ENCODE measurements at places on chromosomes 5 and 9.

DNA sequence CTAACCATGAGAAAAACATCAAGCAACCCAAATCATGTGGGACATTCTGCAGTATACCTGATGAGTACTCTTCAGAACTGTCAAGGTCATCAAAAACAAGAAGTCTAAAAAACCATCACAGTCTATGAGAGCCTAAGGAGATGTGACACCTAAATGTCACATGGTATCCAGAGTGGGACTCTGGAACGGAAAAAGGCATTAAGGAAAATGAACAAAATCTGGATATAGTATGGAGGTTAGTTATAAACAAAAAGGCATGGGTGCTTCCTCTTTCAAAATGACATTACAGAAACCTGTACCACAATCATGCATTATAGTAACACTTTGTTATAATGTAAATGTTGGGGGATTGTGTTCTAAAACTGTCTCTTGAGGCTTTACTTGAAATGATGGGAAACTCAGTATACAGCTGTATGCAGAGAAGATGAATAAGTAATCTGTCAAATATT is 47.4 kb downstream of the PRKACG start:
- DNase-seq: no peak

GRCh38 chr5:2165203-2165602 is 282.5 kb upstream of the IRX4 start:
- DNase-seq: no peak

- DNase-seq: no peak
These were observed 1.2 kb downstream of the FGF18 start for GRCh38 chr5:171420431-171421241.

DNA sequence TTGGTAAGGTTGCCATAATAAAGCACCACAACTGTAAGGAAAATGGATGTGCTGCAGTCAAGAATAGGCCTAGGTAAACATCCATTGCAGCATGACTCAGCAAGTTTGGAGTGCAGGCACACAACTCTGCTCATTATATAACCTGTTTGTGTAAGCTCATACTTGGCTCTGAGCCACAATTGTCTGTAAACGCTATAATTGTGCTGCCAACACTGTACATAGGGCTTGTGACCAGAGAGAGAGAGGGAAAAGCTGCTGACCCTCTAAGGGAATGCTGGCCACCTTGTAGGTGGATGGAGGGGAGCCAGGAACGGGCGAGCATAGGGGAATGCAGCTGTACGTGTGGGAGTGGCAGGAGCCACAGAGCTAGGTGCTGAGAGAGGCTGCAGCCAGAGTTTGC is 2186.5 kb upstream of the ACO1 start:
- no peak for DNase-seq

GRCh38 chr9:129990269-129991010 is 52.5 kb downstream of the FNBP1 start:
- no peak for DNase-seq

DNA sequence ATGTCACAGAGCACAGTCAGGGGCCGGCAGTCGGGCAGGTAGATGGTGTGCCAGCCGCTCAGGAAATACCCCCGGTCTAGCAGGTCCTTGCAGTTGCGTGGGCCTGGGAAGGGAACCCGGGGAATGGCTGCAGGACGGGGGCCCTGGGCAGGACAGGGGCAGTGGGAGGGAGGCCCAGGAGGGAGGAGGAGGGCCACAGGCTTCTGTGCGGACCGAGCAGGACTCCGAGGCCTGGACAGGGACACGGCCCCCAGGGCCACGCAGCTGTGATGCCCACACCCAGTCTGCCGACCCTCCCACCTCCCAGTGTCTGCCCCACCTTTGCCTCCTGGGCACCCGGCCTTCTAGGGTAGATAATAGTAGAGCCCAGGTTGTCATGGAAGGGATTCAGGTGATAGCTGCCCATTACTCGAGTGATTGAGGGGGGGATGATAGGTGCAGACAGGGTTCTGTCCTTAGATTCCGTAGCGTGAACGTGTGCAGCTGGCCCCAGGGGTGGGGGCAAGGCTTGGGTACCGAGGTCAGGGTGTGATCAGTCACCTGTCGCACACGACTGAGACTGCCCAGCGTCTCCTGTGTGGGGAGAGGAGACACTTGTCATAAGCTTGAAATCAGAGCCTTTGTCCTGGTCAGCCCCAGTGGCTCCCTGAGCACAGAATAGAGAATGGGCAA is 4.5 kb downstream of the FCN1 start:
- DNase-seq: no peak

GRCh38 chr5:17206021-17206420 is 11.4 kb upstream of the BASP1 start:
- DNase-seq: no peak

DNA sequence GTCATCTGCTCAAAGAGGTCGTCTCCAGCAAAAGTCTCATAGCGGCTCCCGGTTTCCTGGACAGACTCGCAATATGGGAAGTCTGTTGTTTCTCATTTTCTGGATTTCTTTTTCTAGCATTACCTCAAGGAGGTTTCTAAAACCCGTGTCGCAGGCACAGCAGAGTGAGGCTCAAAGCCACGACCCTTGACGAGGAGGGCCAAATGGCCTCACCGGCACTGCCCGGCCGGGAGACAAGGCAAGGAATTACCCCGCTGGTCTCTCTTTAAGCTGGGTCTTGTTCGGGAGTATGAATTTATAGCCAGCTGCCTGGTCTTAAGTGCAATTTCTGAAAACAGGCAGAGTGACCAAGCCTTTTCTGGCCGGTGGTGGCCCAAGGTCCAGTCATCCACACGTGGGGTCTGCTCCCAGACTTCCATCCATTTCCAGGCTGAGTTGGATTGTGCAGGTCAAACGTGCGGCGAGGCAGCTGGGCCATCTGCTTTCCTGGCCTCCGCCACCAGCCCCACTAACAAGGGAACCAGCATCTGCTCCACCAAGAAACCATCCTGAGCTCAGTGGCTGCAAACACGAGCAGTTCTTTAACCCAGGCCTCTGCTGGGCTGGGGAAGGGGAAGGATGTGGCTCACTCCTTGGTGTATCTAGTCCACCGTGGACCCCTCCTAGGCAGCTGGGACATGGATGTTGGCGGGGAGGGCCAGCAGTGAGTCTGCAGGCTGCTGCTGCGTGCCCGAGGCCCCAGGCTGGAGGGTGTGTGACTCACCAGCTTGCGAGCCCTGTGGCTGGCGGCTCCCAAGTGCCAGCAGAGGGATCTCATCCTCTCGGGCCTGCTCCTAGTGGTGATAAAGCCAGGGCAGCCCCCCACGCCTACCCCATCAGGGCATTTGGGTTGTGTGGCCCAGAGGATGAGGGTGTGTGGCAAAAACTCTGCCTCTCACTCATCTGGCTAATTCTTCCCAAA is 55.6 kb upstream of the COL5A1 start:
- DNase-seq: no peak

GRCh38 chr5:20248118-20248517 is 260.1 kb upstream of the CDH18 start:
- no peak for DNase-seq

DNA sequence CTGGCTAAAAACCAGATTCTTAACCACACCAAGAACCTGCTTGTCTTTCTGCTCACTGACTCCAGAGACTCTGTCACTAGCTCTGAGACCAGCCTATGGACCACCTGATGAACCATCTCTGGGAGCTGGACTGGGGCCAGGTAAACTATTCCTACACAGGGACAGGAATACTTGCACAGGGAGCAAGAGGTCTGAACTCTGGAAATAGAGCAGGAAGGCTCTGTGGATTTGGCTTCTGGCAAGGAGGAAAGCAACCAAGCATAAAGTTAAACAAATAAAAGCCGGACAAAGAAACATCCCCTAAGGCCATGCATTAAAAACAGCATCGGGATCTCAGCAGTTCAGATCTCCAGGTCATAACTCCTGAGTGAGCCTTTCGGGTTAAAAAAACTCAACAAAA is 5.6 kb upstream of the SPARC start:
- DNase-seq: no peak

DNA sequence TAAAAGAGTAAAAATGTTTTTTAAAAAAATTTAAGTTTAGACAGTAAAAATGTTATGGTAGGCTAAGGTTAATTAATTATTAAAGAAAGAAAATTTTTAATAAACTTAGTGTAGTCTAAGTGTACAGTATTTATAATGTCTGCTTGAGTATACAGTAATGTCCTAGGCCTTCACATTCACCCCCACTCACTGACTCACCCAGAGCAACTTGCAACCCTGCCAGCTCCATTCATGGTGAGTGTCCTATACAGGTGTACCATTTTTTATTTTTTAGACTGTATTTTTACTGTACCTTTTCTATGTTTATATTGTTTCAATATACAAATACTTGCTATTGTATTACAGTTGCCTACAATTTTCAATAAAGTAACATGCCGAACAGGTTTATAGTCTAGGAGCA is 234.1 kb downstream of the AUH start:
- no peak for DNase-seq

DNA sequence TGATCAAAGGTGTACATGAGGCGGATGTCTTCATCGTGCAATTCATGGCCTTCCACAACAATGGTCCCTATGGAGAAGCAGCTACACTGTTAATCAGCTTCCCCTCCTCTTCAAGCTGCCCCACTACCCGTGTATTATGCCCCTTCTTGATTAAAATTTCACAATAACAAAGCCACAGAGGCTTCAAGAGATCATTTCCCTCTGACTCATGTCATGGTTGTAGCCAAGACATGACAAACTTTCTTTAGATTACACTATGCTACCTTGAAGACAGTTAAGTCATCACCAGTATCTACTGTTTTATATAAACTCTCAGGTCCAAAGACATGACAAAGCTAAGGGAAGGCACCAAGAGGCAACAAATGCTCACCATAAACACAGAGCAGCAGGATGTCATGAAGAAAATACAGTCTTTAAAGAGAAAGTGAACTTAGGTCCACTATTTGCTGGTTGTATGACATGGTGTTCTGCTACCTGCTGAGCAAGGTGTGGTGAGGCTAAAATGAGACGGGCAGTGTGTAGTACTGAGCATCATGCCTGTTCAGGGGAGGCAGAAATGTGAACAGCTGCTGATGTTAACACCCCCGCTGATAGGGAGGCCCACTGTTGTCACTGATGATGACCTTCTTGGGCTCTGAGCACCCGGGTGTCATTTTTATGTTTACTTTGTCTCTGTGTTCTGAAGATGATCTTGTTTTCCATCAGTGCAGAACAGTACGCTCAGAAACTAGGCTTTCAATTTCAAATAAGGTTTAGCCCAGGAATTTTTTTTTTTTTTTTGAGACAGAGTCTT is 48.3 kb downstream of the IARS1 start:
- DNase-seq: no peak

DNA sequence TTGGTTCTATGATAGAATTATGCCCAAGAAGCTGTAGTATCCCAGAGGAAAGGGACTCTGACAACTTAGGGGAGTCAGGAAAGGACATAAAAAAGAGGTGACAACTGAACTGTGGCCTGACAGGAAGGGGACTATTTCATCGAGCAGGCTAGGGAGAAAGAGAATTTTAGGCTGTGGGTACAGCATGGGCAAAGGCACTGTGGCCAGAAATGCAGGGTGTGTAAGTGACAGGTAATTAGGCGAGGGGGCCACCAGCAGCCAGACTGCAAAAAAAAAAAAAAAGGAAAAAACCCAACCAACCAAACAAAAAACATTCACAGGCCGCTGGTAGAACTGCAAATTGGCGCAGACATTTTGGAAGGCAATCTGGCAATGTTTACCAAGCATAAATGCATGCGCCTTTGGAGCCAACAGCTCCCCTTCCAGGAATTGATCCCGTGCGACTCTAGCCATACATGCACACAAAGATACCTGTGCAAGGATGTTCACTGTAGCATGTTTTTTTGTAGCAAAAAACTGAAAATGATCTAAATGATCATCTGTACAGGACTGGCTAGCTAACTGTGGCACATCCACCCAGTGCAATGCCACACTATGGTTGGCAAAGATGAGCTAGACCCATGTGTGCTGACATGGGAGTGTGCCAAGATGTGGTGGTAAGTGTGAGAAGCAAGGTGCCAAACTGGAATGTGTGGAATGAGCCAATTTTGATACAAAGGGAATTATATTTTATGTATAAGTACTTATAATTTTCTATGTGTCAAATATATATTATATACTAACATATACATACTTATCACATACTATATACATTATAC is 1.1 kb downstream of the EIF4E1B start:
- no peak for DNase-seq

- DNase-seq: no peak
These were observed 22.6 kb downstream of the SGTB start for GRCh38 chr5:65699338-65699737.

DNA sequence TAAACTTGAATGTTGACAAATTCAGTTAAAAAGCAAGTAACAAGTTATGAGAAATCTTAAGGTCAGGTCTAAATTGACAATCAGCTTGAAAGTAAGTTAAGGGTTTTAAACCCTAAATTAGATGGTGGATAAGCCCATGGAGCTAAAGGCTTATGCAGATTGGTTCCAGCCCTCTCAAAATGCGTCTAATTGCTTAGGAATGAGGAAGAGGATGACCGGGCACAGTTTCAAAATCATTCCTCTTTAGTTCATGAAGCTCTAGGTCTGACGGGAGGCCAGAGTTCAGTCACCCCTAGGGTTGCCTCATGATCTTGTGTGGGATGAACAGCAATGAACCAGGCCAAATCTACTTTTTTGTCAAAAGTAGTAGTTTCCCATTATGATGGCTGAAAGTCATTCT is 75.4 kb downstream of the SLC38A9 start:
- no peak for DNase-seq

DNA sequence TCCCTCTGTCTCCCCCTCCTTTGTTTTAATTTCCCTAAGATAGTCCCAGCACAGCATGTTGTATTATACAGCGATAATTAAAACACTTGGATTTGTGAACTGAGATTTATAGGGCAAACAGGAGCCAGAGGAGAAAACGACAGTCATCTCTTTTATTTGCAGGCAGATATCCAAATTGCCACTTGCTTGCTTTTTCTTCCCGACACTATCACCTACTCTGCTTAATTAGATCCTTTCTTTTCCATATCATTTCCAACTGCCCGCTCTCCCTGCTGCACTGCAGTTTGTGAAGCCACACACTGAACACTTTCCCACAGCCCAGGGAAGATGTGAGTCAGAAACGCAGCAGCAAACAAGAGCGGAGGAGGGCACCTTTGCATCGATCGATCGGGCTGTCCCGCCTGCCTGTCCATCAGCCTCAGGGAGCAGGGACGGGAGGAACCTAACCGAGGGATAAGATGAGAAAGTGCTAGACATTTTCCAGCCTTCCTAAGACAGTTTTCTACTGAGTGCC is 35.8 kb upstream of the SPRY4 start:
- DNase-seq: no peak

GRCh38 chr5:4197151-4197550 is 601.5 kb downstream of the IRX1 start:
- no peak for DNase-seq

DNA sequence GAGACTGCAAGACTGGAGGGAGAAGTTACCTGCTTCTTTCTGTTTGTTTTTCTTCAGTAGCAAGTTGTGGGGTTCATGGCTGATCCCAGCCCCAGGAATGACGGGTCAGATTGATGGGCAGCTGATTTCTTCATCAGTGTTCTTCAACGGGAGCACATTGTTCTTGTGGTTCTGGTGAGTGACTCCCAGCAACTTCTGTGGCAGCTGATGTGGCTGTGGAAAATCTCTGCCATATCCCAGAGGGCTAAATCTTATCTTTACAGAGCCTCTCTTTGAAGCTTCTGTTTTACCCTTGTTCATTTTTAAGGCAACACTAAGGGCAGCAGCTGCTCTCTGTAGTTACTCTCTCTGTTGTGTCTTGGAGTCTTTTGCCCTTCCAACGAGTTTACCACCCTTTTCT is 710.3 kb downstream of the PRELID2 start:
- DNase-seq: no peak

All from GM12892 (cell line).